Hypothalamus (tissue), 51 donors: ENCODE measurements at places on chromosomes 2 and 18.

- DNase-seq: no peak
These were observed 12.8 kb downstream of the CNNM3 start for GRCh38 chr2:96828874-96829273.

GRCh38 chr2:239113615-239114014, 265.7 kb downstream of the TWIST2 start:
- no peak for DNase-seq

DNA sequence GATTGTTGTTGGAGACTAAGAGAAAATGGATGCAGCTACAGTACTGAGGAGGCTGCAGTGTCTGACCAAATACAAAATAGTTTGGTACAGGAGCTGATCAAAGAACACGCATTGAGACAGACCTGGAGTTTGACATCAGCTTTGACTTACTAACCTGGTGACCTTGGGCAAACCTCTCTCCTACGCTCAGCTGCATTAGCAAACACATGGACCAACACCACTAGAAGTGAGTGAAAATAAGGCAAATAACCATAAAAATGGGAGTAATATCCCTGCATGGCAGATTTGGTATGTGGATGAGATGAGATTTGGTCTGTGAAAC, 126.5 kb downstream of the LPIN1 start:
- no peak for DNase-seq

DNA sequence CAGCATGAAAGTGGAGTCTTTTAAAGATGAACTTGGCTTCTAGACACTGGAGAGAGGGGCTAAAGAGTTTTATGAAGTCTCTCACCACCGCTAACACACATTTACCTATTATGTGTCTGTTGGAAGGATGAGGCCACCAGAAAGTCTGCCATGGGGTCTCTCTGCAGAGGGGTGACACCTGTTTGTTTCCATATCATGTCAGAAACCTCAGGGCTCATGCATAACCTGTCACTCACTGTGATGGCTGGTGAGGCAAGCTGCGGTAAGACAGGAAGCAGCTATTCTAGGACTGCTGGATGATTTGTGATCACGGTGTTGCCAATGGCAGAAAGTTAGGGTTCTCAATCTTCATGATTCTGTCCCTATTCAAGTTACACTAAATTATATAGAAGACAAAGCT, 60.8 kb upstream of the DNMT3A start:
- no peak for DNase-seq

GRCh38 chr2:202056611-202057010, 16.4 kb upstream of the KIAA2012 start:
- DNase-seq: no peak

- no peak for DNase-seq
These were observed 110.5 kb upstream of the KLF7 start for GRCh38 chr2:207276248-207276647.

DNA sequence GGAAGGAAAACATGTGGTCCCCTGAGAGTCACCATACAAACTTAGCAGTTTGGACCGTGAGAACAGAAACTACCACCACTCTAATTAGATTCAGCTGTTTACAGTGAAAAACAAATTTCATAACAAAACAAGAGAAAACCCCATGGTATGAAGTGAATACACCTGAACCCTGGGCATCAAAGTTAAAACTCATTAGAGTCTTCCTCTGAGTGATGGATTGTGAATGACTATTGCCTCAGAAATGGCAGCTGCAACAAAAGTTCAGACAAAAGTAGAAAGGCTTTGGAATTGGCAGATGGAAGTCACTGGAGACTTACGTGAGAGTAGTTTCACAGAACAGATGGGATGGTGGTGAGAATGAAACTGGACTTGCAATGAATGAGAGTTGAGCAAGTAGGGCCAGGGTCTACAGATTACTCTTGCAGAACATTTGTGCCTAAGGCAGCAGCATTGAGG, 98.0 kb downstream of the AAK1 start:
- DNase-seq: no peak

GRCh38 chr18:50944245-50944932, 23.5 kb upstream of the ELAC1 start:
- no peak for DNase-seq

- no peak for DNase-seq
These were observed 55.9 kb downstream of the FMNL2 start for GRCh38 chr2:152390837-152391236.

- no peak for DNase-seq
These were observed 71.2 kb upstream of the FOSL2 start for GRCh38 chr2:28321426-28321825.

DNA sequence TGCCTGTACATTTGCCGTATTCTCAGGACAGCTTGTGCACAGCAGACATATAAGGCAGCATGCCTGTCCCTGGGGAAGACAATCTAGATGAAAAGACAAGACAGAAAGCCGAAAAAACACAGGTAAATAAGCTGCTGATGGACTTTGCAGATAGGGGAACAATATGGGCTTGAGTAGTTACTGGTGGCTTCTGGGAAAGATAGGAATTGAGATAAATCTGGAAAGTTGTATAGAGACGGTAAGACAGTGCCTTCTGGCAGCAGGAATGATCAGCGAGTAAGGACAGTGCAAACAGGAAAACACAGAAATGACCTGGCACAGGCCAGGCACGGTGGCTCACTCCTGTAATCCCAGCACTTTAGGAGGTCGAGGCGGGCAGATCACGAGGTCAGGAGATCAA, 70.2 kb downstream of the FAM124B start:
- no peak for DNase-seq

- DNase-seq: peak; percentile 94
These were observed 32.9 kb downstream of the HS1BP3 start for GRCh38 chr2:20617892-20618467.

DNA sequence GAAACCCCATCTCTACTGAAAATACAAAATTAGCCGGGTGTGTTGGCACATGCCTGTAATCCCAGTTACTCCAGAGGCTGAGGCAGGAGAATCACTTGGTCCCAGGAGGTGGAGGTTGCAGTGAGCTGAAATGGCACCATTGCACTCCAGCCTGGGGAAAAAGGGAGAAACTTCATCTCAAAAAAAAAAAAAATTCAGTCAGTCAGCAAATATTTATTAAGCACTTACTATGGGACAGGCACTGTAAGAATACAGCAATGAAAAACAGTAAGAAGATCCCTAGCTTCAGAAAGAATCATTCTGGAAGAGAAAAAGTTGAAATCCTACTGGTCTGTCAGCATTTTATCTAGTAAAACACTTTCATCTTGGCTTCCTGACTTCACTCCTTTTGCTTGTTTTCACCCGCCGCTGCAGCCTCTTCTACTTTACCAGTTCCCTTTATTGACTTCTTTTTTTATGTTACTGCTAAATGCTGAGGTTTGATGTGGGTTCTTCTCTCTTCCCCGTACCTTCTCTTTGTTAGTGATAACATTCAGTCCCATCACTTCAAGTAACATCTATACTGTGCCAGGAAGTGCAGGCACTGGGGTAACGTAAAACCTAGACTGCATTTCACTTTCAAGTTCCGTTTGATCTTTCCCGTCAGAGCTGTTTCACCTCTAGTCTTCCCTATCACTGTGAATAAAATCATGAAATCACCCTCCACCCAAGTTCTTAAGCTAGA, 10.8 kb upstream of the TAF4B start:
- no peak for DNase-seq

- DNase-seq: no peak
These were observed 279.5 kb downstream of the RND3 start for GRCh38 chr2:150207979-150208378.

DNA sequence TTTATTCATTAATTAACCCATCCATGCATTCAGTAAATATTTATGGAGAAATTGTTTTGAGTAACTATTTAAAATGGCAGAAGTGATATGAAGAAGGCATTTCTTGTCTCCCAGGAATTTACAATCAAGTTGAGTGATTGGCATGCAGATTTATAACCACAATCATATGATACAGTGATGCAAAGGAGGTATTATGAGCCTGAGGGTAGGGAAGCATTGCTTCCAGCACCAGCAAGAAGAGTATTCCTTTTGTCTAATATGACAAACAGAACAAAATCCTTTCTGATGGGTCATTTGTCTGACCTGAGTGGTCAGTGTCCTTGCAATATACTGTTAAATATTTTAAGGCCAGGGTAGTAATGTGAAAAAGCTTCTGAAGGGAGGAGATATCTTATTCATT, 244.2 kb upstream of the RGPD4 start:
- DNase-seq: no peak

DNA sequence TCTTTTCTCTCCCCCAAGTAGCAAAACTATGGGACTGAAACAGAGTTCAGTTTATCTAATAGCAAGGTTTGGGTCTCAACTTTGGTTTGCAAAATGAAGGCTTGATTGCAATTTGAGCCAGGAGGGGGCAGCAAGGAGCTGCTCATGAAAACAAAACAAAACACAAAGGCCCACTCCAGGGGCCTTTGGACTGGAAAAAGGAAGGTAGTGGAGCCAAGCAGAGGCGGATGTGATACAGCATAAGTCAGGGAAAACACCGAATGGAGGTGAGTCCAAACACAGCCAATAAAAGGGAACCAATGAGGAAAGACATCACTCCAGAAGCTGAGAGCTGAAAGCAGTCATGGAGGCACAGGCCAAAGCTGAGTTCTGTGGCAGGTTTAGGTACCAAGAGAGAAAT, 799.7 kb upstream of the ACVR2A start:
- DNase-seq: no peak

DNA sequence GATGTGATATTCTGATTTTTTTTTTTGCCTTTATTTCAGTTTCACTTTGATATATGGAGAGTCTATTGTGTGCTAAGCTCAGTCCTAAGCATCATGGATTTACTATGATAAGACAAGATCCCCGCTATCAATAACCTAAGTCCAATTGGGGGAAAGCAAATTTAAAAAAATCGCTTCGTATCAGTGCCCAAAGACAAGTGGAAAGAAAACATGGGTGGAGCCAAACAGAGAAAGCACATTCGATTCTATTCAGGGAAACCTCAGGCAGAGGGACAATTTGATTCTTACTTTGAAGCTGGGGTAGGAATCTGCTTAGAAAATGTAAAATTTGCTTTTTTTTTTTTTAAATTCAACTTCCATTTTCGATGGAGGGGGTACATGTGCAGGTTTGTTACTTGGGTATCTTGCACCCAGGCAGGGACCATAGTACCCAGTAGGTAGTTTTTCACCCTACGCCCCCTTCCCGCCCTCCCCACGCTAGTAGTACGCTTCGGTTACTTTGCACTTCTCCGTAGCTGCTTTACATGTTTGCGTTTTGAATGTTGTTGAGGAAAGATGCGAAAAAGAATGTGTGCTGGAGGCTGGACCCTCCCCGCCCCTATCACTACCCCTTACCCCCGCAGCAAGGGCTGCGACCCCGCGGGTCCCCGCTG, 12.4 kb downstream of the KIF5C start:
- DNase-seq: no peak

DNA sequence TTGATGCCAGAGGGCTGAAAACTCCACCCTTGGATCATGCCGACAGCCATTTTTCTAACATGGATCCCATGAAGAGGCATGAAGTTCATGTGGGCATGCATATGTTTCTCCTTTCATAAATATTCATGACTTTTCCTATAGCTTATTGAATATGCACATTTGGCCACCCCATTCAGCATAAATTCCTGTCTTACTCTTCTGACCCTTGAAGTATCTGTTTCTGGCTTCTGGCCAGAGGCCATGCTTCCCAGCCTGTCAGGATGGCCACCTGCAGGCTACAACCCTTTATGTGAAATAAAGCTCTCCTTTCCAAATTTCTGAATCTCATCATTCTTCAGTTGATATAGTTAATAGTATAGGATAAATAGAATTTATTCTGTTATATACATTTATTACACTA, 19.6 kb upstream of the MSTN start:
- no peak for DNase-seq

DNA sequence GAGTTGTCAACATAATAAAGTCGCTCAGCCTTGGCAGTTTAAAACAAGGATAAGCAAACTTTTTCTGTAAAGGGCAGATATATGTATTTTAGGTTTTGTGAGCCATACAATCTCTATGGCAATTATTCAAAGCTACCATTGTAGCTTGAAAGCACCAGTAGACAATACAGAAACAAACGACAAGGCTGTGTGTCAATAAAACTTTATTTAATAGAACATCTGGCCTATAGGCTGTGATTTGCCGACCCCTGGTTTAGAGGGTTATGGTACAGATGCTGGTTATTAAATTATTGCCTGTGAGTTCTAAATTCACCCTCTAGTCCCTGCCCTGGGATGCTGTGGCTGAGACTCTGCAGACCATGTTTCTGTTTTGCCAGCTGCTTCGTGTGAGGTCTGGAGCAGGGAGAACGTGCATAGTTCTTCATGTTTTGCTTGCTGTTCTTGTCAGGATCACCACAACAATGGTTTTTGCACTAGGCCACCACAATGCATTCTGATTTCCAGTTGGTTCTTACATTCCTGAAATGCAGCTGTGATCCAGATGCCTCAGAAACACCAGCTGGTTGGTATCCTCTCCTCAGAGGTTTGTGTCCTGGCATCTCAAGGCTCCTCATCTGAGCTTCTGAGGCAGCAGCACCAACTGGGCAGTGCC, 46.6 kb downstream of the ICOS start:
- DNase-seq: no peak

DNA sequence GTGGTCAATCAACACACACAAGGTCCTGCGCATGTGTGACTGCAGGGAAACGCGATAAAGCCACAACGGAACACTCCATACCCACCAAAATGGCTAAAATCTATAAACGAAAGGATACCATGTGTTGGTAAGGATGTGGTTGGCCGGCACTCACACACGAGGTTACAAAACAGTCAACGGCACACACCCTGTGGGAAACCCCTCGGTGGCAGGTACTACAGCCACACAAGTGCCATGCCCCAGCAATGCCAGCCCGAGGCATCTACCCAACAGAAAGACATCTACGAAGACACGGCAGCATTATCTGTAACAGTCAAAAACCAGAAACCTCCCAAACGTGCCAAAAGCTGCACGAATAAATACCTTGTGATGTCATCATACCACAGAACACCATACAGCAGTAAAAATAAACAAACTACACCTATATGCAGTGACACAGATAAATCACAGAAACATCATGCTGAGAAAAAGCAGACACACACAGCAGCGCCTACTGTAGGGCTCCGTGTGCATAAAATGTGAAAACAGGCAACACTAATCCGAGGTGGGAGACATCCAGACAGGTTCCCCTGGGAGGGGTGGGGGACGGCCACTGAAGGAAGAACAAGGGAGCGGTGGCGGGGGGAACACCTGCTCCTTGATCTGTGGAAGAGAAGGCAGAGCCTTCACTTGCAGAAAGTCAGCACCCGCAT, 36.7 kb downstream of the HDAC4 start:
- no peak for DNase-seq

DNA sequence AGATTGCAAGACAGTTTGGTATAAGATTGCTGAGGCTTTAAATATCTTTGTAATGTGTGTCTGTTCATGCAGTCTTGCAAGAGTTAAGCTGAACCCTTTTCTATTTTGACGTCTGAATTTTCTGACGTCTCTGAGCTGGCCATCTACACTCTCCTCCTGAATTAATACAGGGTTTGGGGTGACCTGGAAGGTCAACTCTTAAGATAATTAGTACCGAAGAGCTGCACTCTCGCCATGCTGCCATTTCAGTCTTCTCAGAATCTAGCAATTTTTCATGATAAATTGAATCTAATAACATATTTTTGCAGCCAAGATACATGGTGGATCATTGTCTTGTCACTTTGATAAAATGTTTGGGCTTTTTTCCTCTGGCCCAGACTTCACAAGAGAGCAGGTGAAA, 1245.2 kb upstream of the CELF4 start:
- DNase-seq: no peak

- no peak for DNase-seq
These were observed 526.9 kb upstream of the ID2 start for GRCh38 chr2:8154936-8155335.
